ENCODE measurements at places on chromosomes 3 and 15.

DNA sequence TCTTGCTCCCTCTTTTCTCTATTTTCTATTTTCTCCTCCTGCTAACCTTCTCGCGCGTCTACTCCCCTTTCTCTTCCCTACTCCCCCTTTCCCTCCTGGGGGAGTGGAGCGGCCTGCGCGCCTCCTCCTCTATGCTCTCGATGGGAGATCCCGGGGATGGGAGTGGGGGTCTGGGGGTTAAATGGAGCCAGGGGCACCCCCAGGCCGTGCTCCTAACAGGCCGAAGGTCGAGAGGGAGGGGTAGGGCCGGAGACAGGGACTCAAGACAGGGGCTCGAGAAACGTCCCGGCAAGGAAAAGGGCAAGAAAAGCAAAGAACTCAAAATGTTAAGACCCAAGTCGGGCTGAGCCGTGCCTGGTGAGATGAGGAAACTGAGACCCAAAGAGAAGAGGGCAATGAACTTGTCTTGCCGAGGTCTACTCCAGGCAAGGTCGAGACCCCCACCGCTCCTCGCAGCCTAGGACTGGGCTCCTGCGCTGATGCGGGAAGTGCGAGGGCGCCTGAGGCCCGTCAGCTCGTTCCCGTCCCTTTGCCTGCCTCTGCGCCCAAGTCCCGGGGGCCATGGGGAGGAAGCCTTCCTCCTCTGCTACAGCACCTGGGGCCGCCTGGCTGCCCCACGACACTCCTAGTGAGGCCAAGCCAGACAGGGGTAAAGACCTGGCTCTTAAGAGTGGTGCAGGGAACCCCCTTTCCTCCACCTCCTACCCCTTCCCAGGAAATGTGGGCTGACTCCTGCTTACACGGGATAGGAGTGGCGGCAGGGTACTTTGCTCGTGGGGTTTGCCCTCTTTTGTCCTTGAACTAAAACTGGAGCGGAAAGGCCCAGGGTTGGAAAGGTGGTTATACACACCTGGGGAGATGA lies 770 bp upstream of the MEGF11 start:
- DNase-seq: no peak

DNA sequence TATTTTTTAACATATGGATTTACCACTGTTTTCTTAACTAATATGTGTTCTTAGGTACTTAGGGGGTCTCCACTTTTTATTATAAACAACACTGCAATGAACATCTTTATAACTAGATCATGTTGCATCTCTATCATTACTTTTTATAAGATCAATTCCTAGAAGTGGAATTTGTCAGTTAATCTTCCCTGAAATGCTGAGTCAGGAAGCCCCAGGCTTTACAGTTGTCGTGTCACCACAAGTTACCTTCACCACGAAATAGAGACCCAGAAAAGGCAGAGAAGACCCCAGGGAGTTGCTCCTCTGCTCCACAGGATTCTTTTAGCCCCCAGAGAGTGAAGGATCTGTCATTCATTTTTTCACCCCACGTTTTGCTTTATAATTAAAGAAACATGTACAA lies 34.5 kb upstream of the ERC2 start:
- DNase-seq: no peak

DNA sequence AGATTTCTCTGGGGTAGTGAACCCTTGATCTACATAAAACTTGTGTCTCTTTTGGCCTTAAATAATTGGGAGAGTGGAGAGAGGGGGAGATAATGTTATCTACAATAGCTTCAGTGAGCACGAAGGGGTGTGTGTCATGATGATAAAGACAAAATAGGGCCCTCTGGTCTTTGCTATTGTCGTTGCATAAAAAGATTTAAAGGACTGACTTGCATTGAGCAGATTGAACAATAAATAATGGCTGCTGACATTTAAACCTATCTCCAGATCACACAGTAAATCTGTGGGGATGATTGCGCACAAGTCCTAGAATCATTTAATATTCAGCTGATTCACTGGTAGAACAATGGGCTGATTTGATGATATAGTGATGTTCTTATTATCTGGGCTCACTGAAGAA lies 71.3 kb upstream of the GAP43 start:
- DNase-seq: no peak

DNA sequence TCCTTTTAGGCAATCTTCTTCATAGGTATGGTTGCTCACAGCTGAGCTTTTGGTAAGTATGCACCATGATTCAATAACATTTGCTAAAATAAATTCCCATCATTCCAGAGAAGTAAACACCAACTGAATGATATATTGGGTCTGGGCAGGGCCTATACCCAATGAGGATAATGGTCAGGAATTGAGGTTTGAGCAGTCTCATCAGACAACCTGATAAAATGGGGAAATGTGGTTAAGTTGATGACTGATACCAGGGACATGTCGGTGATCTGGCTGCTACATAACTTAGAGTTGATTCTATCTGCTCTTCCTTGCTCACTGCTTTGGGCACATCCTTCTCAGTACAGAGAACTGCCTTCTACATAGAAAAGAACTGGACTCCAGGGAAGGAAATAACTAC lies 92.9 kb downstream of the GPR156 start:
- no peak for DNase-seq

GRCh38 chr3:186169379-186169778 lies 60.5 kb upstream of the ETV5 start:
- DNase-seq: no peak
